Renal pelvis (tissue), 12 donors: ENCODE measurements at places on chromosomes 4 and X. TPM values are rescaled to one million over a fixed set of nuclear protein-coding genes. Genes with fewer than 3 reads are reported as not detected.

Gene PLAC1
- 6.6 TPM for polyA plus RNA-seq

Gene PABPC1L2A
- 0.08 TPM for polyA plus RNA-seq

Gene MTNR1A
- polyA plus RNA-seq: 2.0 TPM

Gene NSG1
- 4.3 TPM for polyA plus RNA-seq

Gene CSAG3
- polyA plus RNA-seq: not detected

Gene UGDH
- 117 TPM for polyA plus RNA-seq

Gene PDCL2
- not detected for polyA plus RNA-seq

Gene PAGE5
- polyA plus RNA-seq: not detected

Gene MAB21L2
- polyA plus RNA-seq: not detected

Gene PRR32
- polyA plus RNA-seq: not detected

DNA sequence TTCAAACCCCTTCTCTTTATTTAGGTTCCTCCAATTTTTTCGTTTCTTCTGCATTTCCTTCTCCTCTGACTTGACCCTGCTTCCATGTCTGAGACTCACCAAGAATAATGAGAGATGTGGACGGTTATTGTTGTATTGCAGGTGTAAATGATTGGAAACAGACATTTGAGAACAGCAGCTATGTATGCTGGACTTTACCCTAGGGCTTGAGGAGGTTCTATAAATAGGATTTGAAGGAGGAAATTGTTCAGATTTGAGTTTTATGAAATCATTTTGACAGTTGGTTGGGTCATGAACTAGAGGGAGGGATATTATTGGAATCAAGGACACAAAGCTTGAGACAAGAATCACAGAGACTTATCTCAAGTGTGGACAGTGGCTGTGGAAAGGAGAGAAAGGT is 614.6 kb upstream of the CPEB2 start:
- no peak for DNase-seq

DNA sequence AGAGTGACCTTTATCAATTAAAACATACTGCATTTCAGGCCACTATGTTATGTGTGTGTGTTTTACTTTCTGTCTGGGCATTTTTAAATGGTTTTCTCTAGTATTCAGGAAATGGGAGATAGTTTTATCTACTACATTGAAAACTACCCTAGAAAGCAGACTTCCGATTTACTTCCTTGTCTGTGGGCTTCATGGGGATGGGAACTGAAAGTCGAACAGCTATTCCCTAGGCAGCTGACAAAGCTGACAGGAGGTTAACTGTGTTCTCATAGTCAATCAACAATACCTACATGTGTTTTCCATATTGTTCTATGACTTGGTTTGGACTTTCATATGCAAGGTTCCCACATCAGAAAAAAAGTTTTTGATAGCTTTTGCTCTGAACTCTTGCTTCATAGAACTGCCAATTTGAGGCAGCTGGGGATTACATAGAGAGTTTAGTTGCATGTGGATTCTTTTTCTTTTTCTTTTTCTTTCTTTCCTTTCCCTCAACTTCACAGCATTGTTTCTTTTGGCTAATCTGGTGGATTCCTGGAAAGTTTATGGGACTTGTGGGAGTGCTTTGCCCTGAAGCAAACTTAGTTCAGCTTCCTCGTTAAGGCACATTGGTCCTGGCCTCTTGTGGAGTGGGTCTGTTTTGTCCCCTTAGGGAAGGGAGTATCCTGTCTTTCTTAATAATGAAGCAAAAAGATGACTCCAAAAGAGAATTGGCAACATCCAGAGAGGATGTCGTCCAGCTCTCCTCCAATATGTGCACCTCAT is 327.1 kb upstream of the GIMD1 start:
- peak; percentile 8 for DNase-seq

DNA sequence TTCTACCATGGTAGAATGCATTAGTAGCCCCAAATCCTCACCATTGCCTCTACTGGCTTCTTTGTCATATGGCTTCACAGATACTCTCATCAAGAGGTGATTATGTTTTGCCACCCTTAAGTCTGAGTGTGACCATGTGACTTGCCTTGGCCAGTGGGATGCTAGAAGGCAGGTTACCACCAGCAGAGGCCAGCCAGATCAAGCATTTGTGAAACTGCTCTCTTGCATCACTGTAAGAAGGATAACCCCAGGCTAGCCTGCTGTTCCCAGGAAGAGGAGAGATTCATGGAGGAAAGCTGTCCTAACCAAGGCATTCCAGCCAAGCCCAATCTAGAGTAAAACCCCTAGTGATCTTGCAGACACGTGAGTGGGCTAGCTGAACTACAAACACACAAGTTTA is 46.8 kb downstream of the USP46 start:
- no peak for DNase-seq

- DNase-seq: no peak
Measured at GRCh38 chrX:106919932-106920452, at the start of gene CLDN2. CLDN2 (plus strand) TSS chrX:106920402; CDS start chrX:106928229, 7,827 bp downstream.

- no peak for DNase-seq
Measured at GRCh38 chr4:151561551-151562256, 152.7 kb downstream of the FHIP1A start.

- no peak for DNase-seq
Measured at GRCh38 chr4:24443200-24443599, 141.2 kb downstream of the DHX15 start.

GRCh38 chr4:39883646-39884045 is 94.1 kb downstream of the PDS5A start:
- DNase-seq: no peak

- no peak for DNase-seq
Measured at GRCh38 chr4:151643564-151643963, 117.2 kb downstream of the GATB start.

DNA sequence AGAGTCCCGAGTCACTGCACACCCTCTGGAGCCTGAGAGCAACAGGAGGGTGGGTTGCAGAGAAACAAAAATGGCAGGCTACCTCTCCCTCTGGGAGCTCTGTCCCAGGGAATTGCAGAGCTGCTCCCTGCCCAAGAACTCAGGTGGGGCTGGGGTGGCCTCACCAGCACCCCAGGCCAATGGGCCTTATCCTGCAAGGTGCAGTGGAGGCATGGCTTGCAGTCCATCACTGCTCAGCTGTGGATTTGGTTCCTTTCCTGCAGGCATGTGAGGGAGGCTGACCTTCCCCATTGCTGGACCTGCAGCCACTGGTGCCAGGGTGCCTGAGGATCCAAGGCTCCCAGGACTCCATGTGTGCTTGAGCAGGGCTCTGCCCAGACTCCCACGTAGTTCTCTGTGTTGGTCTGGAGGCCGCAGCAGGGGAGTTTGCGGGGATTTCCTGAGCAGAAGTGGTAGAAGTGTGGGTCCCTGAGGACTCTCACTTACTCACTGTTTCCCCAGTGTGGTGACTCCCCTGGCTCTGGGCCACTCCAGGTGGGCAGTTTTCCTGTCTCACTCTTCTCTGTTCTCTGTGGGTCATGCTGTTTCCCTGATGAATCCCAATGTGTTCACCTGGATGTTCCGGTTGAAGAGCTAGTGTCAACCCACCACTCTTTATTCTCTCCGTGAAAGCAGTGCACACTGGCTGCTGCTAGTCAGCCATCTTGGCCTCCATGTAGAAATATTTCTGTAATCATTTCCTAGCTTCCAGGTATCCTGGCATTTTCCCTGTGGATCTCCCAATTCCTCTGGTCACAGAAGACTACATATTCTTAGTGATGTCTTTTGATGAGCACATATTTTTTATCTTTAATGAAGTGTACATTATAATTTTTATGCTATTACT is 82.3 kb downstream of the ARHGAP24 start:
- DNase-seq: no peak

GRCh38 chrX:43836435-43837184 is 45.6 kb downstream of the MAOB start:
- DNase-seq: peak; percentile 19

DNA sequence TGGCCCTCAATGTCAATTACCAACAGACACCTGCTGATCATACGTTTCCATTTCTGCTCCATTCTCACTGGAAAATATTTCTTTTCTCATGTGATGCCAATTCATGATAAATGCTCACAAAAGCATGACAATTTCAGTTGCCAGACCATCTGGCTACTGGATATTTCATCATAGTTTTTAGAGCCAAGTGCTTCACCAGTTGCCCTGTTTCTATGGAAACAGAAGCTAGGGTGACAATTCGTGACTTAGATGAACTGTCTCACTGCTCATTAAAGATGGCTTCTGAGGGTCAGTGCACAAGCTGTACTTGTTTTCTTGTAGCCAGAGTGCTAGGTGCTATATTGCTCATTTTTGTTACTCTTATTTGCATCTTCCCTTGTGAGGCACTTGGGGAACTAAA is 184.9 kb downstream of the COMMD8 start:
- DNase-seq: no peak

DNA sequence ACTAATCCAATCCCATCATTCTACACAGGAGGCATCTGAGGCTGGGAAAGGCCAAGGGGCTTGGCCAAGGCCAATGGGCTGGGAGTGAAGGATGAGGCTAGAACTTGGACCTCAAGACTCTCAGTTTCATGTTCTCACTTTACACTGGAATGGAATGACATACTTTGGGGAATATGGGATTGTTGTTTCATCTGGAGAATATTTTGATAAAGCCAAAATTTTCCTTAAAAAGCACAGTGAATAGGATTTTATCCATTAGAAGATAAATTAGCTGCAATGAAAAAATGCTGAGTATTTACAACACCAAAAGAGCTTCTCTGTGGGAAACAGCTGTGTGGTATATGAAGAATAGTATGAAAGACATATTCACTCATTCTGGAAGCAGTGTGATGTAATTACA is 29.3 kb downstream of the SMIM20 start:
- DNase-seq: no peak

DNA sequence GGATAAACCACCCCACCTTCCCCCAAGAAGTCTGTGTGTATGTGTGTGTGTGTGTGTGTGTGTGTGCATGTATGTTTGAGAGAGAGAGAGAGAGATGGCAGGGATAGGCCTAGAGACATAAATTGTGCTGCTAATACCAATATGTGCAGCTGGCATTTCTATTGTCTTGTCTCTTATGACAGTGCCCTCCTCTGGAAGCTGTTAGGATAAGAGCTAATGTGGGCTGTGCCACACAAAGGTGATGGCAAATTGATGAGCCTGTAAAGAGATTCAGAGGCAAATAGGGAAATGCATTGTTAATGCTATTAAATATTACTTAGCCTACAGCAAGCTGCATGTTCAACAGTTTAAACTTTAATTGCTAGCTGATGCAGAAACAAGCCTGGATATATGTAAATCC is 332.0 kb downstream of the NKX6-1 start:
- DNase-seq: no peak

DNA sequence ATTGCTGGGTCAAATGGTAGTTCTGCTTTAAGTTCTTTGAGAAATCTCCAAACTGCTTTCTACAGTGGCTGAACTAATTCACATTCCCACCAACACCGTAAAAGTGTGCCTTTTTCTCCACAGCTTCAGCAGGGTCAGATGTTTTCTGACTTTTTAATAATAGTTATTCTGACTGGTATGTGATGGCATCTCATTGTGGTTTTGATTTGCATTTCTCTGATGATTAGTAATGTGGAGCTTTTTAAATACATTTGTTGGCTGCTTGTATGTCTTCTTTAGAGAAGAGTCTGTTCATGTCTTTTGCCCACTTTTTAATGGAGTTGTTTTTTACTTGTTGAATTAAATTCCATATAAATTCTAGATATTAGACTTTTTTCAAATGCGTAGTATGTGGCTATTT is 257.5 kb upstream of the ANKRD50 start:
- DNase-seq: no peak

- DNase-seq: no peak
Measured at GRCh38 chrX:1321674-1322073, 14.9 kb upstream of the IL3RA start.

- DNase-seq: no peak
Measured at GRCh38 chr4:96649536-96649935, 809.6 kb downstream of the PDHA2 start.

DNA sequence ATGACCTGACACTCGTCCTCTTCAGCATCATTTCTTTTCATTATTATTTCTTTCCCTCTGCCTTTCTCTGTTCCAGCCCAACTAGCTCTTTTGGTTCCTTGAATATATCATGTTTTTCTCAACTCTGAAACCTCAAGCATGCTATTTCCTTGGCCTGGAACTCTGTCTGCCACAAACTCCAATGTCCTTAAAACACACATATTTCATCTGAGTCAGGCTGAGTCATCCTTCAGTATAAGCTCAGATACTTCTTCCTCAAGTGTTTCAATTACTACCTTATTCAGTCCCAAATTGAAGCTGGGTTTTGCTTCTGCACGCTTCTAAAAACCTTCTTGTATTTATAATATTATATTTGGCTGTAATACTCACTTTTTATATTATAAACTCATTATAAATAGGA is 424.2 kb downstream of the PDGFC start:
- no peak for DNase-seq

DNA sequence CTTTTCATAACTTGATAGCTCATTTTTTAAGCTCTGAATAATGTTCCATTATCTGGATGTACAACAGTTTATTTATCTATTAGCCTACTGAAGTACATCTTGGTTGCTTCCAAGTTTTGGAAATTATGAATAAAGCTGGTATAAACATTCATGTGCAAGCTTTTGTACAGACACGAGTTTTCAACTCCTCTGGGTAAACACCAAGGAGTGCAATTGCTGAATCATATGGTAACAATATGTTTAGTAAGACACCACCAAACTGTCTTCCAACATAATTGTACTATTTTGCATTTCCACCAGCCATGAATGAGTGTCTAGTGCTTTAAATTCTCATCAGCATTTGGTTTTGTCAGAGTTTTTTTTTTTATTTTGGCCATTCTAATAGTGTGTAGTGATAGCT is 266.7 kb upstream of the ATOH1 start:
- no peak for DNase-seq

DNA sequence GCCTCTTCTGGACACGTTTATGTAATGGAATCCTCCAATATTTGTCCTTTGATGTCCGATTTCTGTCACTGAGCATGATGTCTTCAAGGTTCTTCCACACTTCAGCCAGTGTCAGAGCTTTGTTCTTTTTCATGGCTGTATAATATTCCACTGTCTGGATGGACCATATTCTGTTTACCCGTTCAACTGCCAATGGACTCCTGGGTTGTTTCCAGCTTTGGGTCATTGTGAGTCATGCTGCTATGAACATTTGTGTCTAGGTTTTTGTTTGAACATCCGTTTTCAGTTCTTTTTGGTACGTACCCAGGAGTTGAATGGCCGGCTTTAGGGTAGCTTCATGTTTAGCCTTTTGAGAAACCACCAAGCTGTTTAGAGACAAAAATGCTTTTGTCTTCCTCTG is 93.2 kb downstream of the SHOX start:
- DNase-seq: no peak

DNA sequence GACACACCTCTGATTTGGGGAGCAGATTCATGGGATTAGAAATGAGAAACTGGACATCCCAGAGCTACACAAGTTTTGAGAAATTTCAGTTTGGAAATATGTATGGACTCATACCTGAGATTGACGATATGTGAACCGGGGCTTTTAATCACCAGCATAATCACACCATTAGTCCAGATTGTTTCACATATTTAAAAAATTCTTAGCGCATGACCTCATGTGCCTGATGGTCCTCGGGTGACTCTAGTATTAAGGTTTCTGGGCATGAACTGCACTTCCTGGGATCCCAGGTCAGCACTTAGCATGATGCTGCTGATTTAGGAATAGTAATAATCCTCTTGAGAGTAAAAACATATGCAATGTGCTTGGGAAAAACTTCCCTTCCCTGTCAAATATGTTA is 91.9 kb upstream of the BCOR start:
- DNase-seq: no peak
